ENCODE measurements at places on chromosomes 5 and 9.

DNA sequence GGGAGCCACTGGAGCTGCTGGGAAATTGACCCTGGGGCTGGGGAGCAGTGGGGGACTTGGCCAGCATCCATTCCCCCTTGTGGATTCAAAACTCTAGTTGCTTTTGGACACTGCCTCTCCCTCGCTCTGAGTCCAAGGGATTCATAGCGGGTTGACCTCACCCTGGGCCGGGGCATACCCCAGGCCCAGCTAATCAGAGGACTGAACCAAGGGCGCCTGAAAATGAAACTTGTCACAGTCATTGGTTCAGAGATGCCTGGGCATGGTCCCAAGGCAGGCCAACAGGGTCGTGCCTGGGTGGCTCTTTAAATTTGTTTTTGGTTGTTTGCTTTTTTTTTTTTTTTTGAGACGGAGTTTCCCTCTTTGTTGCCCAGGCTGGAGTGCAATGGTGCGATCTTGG, 22.6 kb downstream of the STK10 start:
- no peak for DNase-seq

GRCh38 chr9:111179577-111179976, 141.3 kb upstream of the LPAR1 start:
- DNase-seq: no peak

- DNase-seq: no peak
Observed at GRCh38 chr5:161547738-161548486, 1.4 kb upstream of the GABRB2 start.

DNA sequence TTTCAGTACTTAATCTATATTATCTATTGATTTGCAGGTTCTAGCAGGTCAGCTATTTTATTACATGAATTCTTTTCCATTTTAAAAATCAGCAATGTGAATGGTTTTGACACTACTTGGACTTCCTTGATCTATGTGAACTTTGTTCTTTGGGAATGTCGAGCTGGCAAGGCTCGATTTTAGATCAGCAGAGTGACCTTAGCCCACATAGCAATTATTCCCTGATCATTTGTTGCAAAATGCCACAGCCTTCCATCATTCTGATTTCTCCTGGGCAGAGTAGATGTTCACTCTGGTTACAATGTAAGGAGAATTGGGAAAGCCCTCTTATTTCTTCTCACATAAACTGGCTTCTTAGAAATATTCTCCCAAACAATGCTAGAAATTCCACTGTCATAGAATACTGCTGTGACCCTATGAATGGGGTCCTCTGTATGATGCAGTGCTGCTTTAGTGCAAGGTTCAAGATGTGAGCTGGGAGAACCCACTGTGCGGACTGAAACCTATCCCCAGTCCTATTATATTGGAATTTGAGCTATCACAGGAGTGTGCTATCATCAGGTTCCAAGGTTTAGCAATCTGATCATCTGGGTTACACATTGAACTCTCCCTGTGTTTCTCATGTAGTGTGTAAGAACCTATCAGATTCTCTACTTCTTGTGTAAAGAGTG, 15.7 kb upstream of the GDA start:
- no peak for DNase-seq

DNA sequence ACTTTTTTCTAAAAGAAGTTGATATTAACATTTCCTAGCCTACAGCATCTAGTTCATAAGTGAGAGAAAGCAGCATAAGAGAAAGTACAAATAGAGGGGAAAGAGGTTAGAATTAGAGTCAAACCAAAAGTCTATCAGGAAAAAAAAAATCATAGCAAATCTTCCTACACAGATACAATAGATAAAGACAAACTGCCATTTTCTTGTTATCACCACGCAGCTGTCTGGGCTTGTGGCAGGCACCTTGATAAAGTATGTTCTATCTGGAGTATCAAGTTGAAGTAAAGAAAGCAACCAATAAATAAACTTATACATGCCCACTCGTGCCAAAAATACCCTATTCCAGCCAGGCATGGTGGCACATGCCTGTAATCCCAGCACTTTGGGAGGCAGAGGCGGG, 5.3 kb upstream of the NR4A3 start:
- DNase-seq: no peak

GRCh38 chr9:135343837-135344522, 135.6 kb upstream of the PPP1R26 start:
- DNase-seq: peak; percentile 18

DNA sequence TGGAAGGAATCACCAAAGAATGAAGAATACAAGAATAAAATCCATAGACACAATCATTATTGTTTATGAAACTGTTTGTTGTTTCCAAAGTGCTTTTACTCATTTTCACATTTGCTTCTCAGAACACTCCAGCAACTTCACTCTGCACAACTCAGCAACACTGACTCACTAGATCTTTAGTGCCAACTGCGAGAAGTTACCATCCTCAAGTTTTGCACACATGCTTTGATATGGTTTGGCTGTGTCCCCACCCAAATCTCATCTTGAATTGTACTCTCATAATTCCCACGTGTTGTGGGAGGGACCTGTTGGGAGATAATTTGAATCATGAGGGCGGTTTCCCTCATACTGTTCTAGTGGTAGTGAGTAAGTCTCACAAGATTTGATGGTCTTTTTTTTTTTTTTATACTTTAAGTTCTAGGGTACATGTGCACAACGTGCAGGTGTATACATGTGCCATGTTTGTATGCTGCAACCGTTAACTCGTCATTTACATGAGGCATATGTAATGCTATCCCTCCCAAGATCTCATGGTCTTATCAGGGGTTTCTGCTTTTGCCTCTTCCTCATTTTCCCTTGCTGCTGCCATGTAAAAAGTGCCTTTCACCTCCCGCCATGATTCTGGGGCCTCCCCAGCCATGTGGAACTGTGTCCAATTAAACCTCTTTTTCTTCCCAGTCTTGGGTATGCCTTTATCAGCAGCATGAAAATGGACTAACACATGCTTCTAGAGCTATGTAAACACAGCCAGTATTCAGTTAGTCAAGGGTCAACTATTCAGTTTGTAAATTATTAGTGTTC, 36.9 kb downstream of the CLINT1 start:
- peak; percentile 17 for DNase-seq

DNA sequence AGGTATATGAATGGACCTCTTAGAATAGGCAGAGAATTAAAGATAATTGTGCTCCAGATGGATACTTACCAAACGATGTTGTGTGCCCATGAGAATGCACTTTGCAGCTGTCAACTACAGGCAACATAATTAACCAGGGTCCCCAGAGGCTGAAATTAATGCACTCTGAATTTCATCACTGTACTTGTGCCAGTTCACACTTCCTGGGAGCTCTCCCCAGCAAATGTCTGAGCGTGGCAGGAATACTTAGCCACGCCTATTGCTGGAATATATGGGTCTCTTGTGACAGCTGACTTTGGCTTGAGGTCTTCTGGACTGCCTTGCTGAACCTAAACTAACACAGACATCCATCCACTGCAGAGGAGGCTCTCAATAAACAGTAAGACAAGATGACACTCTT, 11.9 kb upstream of the C1QTNF2 start:
- no peak for DNase-seq

GRCh38 chr5:173953528-173954090, 35.4 kb upstream of the C5orf47 start:
- no peak for DNase-seq

DNA sequence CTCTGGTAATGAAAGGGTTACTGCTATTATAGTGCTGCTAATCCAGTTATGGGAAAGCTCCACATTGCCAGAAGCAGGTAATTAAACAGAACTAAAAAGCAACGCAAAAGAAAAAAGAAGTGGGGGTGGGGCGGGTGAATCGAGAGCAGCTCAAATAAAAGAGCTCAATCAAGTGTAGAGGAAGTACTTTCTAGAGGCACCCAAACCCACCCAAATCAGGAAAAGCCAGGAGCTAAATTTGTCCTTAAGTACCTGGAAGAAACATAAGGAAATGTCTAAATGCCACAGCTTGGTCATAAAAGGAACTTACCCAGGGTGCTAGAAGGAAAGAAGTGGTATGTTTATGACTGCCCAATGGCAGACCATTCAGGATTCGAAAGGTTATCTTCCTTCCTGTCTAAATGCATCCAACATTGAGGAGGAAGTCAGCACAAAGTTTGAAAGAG, 2.4 kb upstream of the RNF145 start:
- DNase-seq: no peak
